ENCODE measurements at places on chromosomes 6 and 20.

- DNase-seq, result no peak
These were observed 2.5 kb downstream of the RBM39 start for GRCh38 chr20:35739294-35740163.

GRCh38 chr20:15799871-15800270 lies 773.4 kb downstream of the KIF16B start:
- DNase-seq, result no peak

DNA sequence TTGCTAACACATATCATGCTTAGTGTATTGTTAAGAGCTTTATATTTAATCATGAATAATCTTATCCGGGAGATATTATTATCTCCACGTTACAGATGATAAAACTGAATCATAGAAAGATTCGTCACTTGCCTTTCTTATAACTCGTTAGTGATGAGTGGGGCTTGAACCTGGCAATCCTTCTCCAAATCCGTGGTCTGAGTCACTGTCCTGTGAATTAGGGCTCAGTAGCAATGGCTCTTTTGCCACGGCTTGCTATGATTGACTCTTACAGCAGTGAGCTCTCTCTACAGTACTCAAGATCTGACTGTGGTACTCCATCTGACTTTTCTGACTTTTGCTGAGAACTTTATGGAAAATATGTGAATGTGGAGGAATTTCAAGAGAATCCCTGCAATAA lies 246.9 kb downstream of the PACRG start:
- DNase-seq, result peak; percentile 49

- no peak for DNase-seq
These were observed 43.3 kb downstream of the DUSP22 start for GRCh38 chr6:335572-335971.

DNA sequence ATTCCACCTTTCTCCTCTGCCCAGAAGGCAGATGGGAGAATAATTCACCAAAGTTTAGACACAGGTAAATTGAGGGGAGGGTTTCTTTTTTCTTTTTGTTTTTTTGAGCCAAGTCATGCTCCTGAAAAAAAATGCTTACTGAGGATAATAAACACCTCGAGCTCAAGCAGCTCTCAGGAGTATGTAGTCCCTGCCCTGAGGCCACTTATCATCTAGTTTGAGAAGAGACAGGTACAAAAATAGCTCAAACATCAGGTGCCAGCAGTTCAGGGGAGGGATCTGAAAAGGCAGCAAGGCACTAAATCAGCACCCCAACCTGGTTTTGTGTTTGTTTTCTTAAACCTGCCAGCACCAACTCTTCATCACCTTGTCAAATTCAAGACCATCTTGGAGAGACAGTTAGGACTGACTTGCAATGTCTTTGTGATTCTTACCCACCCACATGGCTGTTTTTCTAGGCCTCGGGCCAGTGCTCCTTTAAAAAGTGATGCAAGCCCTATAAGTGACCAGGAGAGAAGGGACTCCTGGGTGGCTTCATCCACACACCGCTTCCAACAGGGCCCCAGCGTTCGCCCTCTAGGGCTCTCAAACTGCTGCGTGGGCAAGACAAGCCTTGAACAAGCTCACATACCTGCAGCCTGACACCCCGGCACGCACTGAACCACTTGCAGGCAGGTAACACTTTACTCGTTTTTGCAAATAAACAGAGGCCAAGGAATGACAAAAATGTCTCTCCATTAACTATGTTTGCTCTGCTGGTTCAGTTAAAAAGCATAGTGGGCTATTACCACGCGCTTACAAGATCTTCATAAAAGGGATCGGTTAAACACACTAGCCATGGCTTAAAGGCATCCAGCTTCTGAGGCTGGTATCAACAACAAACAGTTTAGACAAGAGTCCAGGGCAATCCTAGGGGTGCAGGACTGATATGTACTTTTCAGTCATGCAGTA lies 13.9 kb downstream of the JAG1 start:
- DNase-seq, result no peak

- no peak for DNase-seq
These were observed 402.6 kb upstream of the SULF2 start for GRCh38 chr20:48187851-48188250.

- DNase-seq, result no peak
These were observed 595.0 kb downstream of the PTPRT start for GRCh38 chr20:42594659-42595058.

DNA sequence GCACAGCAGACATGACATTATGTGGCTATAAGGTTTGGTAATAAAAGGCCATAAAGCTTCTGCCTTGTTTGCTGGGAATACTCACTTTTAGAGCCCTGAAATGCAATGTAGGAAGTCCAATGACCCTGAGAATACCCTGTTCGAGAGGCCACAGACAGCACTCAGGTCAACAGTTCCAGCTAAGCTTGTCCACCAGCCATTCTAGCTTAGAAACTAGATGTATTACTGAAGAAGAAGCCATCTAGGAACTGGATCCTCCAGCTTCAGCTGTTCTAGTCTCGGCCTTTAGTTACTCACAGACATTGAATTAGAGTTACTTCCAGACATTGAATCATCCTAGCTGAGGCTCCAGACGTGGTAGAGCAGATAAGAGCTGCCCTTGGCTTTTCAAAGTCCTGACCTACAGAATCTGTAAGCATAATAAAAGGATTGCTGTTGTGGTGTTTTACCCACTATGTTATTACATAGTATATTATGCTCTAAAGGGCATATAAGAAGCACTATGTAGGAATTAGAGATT lies 84.9 kb downstream of the MMS22L start:
- no peak for DNase-seq

GRCh38 chr6:20028562-20028961 lies 183.7 kb downstream of the MBOAT1 start:
- no peak for DNase-seq

- no peak for DNase-seq
These were observed 152.3 kb upstream of the RPS6KA2 start for GRCh38 chr6:166779381-166779780.

Measured in NCI-H2171 treated with DMSO at 0.1 percent for 48 hours (cell line).